ENCODE measurements at places on chromosomes 7 and 10.

DNA sequence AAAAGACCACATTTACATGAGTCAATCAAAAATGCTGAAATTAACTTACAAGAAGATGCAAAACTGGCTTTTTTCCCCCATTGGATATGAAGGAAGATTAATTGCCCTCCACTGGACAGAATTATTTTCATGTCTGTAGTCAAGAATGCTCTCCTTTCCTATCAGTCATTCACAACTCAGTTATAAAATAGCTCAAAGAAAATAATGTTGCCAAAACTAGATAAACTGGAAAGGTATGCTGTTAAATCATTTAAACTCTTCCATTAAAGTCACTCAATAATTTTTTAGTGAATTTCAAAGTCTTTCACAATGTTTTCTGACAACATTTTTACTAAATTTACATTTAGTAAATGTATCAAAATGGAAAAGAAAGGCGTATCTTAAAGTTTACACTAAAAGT lies 384.5 kb downstream of the HGF start:
- DNase-seq, result no peak

DNA sequence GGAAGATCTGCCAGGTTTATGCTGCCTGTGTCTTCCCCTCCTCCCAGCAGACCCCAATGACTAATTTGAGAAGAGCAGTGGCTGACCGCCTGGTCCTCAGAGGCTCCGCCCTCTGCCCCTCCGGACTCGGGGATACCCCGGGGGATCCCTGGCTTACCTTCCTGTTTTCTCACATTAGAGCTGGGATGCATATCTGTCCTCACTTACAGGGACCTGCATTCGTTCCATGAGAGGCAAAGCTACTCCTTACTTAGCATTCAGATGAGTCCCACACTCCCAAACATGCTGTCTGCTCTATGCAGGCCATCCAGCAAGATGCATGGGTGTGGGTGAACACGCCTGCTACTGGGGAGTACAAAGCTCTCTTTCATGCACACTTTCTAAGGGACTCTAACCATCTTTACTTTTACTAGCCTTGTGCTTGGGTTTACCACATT lies 24.0 kb downstream of the VOPP1 start:
- DNase-seq, result no peak

- no peak for DNase-seq
Measured at GRCh38 chr7:70016044-70016770, 417.9 kb downstream of the AUTS2 start.

GRCh38 chr10:71228875-71229675 lies 16.7 kb downstream of the UNC5B start:
- DNase-seq, result no peak

GRCh38 chr10:103888113-103888841 lies 29.7 kb downstream of the STN1 start:
- no peak for DNase-seq

DNA sequence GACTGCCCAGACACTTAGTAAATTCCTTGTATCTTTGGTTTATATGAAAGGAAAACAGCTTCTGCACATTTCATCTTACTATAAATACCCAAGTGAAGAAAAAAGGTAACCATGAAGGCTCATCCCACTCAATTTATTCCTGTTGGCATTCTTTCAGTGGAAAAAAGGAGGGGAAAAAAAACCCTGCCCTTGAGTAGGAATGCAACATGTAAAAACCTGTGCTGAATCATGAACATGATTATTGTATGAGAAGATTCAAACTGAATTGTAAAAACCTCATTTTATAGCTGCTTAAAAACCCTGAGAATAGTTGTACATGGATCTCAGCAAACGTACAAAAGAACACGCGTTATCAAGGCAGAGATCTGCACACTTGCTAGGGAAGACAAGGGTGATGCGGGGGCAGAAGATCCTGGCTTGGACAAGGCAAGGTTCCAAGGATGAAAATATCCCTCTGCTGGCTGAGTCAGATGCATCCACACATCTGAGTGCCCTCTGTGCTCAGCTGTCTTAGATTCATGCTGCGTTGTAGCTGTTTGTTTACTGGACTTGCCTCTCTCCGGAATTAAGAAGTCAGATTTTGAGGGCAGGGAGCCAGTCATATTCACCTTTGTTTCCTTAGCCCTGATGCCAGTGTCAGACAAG lies 658.2 kb downstream of the PARD3 start:
- DNase-seq, result no peak

GRCh38 chr7:29619848-29620555 lies 56.4 kb downstream of the PRR15 start:
- no peak for DNase-seq

GRCh38 chr7:114821030-114821900 lies 100.6 kb upstream of the MDFIC start:
- DNase-seq, result no peak

- no peak for DNase-seq
Measured at GRCh38 chr10:29670761-29671160, 36.0 kb upstream of the SVIL start.

- DNase-seq, result no peak
Measured at GRCh38 chr7:99693427-99694200, 13.8 kb upstream of the CYP3A5 start.

DNA sequence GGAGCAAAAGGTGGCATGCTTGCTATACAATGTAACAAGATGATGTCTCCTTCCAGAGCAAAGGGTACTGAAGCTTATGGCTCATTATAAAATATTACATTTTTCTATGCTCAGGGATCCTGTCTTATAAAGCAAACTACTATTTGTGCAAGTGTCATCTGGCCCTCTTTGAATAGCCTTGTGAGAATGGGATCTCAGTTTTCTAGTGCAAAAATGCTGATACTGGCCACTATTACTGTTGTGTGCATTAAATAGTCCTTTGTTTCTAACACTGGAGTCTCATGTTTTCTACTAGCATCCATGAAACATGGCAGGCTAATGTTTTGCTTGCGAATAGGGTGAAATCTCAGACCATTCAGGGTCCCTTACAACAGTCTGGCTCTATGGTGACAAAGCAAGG lies 823.0 kb downstream of the REEP3 start:
- DNase-seq, result no peak

DNA sequence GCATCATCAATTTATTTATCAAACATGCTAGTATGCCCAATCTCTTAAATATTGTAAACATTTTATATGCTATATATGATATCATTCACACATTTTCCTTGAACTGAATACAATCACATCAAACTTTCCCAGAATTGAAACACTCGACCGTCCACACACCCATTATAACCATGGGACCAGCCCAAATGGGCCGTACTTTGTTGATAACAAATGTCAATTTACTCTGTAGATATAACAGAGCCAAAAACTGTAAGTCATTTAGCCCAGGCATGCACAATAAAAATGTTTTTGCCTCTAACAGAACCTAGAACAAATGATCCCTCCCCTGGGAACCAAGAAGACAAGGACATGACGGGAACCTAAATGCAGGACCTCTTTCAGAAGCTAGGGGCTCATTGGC lies 683 bp upstream of the ANKRD22 start:
- no peak for DNase-seq

GRCh38 chr10:26837139-26837538 lies 23.6 kb downstream of the ABI1 start:
- no peak for DNase-seq

GRCh38 chr10:100519311-100520051 lies at the start of gene SEC31B:
TSS of gene SEC31B (minus strand) at chr10:100519861. CDS start at chr10:100516952, 2,909 bp downstream.
- DNase-seq, result no peak

DNA sequence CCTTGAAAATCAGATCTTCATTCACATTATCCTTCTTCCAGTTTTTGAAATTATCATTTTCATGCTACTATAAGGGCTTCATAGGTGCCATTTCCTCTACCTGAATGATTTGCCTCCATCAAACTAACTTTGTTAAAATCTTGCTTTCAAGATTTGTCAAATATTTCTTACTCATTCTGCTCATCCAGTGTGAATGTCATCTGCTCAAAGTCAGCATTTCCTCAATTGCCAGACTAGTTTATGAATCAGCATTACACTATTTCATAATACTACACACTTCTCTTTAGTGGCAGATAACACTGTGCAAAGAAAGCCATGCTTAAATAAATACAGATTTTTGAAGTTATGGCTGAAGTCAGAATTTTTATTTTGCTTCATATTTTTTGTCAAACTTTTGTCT lies 21.3 kb upstream of the LIPF start:
- DNase-seq, result no peak

DNA sequence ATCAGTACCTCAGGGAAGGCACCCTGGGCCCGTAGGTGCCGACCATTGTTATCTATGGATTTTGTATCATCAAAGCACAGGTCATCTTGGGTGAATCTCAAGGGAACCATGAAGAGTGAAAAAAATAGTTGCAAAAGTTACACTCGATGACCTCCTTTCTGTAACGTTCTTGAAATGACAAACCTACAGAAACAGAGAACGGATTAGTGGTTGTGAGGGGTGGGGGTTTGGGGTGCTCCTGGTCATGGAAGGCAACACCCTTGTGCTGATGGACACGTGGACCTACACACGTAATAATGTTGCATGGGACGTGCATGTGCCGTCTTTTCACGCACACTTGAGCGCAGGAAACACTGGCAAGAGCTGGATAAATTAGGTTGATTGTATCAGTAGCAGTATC lies 655.9 kb downstream of the SDK1 start:
- no peak for DNase-seq

GRCh38 chr7:106611911-106612310 lies 49.0 kb downstream of the CCDC71L start:
- no peak for DNase-seq

- DNase-seq, result no peak
Measured at GRCh38 chr7:1492640-1493039, 11.5 kb downstream of the INTS1 start.

GRCh38 chr7:97868788-97869187 lies 3.4 kb downstream of the ASNS start:
- DNase-seq, result no peak

DNA sequence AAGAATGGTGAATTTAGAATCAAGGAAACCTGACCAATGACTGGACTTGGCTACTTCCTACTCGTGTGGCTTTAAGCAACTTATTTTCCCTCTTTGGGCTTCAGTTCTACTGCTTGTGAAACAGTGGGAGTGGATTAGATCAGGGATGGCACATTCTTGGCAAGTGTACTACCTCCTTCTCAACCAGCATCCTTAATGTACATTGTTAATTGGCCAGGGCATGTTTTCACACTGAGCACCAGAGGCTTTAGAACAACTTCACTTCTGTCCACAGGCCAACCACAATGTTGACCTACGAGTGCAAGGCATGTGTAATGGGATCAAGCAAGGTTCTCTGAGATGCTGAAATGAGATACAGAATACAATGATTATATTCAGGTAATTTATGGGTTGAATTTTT lies 315.3 kb downstream of the ADRA2A start:
- DNase-seq, result no peak

DNA sequence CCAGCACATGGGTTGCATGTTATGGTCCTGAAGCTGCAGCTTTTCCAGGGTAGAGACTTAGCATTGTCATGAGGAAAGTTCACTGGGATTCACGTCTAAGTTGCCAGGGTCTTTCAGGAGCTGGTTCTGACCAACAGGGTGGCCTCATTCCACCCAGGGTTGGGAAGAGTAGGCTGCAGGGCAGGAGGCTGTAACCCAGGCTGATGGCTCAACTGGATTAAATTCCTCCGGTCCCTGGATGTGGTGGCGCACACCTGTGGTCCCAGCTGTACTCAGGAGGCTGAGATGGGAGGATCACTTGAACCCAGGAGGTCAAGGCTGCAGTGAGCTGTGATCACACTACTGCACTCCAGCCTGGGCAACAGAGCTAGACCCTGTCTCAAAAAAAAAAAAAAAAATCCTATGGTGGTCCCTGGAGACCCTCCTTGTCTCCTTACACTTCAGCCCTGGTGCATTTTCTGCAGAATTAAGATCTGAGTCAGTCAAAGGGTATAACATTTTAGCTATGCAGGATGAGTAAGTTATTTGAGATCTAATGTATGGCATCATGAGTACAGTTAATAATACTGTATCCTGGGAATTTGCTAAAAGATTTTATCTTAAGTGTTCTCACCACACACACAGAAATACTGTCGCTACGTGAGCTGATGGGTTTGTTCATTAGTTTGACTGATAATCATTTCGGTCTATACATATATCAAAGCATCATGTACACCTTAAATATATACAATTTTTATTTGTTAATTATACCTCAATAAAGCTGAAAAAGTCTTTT lies 44.0 kb downstream of the ASB13 start:
- no peak for DNase-seq

GRCh38 chr7:129670656-129671055 lies 59.1 kb downstream of the NRF1 start:
- DNase-seq, result no peak

GRCh38 chr10:104340111-104340526 lies 1.9 kb upstream of the ITPRIP start:
- DNase-seq, result peak; percentile 7

GRCh38 chr7:132145466-132145865 lies 430.8 kb downstream of the PLXNA4 start:
- DNase-seq, result no peak

GRCh38 chr7:100489824-100490223 lies 6.1 kb downstream of the NYAP1 start:
- DNase-seq, result peak; percentile 53

DNA sequence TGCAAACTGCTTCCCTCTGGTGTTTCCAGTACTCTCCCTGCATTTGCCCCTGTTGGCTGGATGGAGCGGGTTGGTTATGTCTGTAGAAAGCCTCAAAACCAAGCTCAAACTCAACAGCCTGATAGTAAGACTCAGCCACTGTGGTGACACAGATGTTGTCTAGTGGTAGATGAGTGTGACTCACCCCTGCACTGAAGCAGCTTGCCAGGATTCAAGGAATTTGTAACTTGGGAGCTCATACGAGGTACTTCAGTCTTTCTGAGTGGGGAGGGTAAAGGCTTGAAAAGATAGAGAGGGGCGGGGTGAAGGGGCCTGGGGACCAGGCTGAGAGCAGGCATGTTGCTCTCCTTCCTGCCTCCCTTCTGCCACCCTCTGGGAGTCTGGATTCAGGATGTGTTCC lies 22.9 kb upstream of the AQP1 start:
- no peak for DNase-seq

DNA sequence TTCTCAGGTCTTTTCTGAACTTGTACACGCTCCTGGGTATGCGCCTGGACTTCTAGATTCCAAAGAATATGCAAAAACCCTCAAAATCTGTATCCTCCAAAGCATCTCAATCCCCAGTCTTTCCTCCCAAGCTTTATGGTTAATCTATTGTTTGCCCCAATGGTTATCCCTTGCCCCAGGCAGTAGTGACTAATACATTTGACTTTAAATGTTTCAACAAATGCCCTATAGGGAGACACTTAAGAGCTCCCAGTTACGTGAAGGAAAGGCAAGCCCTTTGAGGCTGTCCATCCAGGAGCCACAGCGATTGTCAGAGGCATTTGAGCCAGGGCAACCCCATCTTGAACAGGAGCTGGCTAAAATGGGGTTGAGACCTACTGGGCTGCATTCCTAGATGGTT lies 12.7 kb upstream of the FOXL3 start:
- no peak for DNase-seq

- DNase-seq, result no peak
Measured at GRCh38 chr10:51171946-51172345, 97.7 kb downstream of the PRKG1 start.

DNA sequence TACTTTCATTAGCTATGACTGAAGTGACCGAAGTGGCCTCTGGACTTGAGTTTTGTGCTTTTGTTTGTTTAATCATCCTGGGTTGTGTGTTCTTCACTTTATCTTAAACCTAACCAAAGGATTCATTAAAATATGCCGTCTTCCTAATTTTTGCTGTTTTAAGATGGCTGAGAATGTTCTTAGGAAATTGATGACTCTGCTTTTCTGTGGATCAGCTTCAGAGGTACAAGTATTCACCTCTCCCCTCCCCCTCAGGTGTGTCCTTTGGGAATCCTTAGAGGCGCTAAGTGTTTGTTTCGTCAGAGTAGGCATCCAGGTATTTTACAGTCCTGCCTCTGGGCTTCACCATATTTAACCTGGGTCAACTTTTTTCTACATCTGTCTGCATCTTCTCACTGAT lies 1.1 kb downstream of the CCDC126 start:
- no peak for DNase-seq

- no peak for DNase-seq
Measured at GRCh38 chr7:118129041-118129795, 54.7 kb upstream of the LSM8 start.

Data from CD8-positive, alpha-beta T cell (primary cell).